Cardiac septum (tissue), 1 donor: ENCODE measurements at places on chromosomes 16 and 17. TPM values are rescaled to one million over a fixed set of nuclear protein-coding genes. Genes with fewer than 3 reads are reported as not detected.

- no peak for DNase-seq
Observed at GRCh38 chr16:81482329-81483063, 37.9 kb downstream of the CMIP start.

MYO15A gene
- 0.70 TPM for total RNA-seq

KRTAP4-3 gene
- not detected for total RNA-seq

DNA sequence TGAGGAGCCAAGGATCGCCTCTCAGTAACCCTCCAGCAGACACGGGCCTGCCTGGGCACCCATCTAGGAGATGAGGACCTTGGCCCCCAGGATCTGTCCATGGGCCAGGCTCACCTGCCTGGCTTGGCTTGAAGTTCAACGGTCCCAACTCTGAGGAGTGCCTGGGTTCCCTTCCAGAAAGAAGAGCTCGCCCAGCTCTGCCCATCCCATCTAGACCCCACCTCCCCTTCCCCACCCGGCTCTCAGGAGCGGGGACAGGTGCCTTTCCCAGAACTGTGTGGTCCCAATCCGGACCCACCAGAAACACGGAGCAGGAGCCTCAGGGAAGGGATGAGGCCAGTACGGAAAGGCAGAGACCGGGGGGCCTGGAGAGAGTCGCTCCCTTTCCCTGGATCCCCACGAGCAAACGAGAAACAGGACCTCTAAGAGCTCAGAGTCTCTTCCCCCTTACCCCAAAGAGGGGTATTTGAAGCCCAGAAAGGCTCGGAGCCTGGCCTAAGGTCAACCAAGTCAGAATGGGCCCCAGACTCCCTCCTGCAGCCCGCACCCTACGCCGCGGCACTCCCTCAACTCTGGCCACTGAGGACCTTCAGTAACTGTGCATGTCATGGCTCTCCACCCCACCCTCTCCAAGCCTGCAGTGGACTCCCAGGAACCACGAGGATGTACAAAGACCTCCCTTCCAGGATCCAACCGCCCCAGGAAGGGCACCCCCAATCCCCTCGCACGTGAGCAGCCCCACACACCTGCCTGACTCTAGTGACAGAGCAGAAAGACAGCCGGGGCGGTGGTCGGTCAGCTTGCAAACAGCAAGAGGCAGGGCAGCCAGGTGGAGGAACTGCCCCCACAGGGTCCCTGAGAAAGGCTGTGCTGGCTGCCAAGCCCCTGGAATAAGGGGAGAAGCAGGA is 5.4 kb downstream of the CLUH start:
- DNase-seq, result peak; percentile 68

CPNE7 gene
- not detected for total RNA-seq

LITAFD gene
- total RNA-seq, result not detected

GRCh38 chr17:60169921-60170817 is 20.4 kb downstream of the CA4 start:
- DNase-seq, result no peak
